ENCODE measurements at places on chromosomes 13 and 19.

GRCh38 chr13:110640591-110641029 is 25.3 kb downstream of the NAXD start:
- no peak for DNase-seq

GRCh38 chr13:95301183-95301967 is at the start of gene ABCC4:
ABCC4 (minus strand) TSS chr13:95301451; CDS start chr13:95301314, 137 bp downstream.
- DNase-seq, result peak; percentile 95

DNA sequence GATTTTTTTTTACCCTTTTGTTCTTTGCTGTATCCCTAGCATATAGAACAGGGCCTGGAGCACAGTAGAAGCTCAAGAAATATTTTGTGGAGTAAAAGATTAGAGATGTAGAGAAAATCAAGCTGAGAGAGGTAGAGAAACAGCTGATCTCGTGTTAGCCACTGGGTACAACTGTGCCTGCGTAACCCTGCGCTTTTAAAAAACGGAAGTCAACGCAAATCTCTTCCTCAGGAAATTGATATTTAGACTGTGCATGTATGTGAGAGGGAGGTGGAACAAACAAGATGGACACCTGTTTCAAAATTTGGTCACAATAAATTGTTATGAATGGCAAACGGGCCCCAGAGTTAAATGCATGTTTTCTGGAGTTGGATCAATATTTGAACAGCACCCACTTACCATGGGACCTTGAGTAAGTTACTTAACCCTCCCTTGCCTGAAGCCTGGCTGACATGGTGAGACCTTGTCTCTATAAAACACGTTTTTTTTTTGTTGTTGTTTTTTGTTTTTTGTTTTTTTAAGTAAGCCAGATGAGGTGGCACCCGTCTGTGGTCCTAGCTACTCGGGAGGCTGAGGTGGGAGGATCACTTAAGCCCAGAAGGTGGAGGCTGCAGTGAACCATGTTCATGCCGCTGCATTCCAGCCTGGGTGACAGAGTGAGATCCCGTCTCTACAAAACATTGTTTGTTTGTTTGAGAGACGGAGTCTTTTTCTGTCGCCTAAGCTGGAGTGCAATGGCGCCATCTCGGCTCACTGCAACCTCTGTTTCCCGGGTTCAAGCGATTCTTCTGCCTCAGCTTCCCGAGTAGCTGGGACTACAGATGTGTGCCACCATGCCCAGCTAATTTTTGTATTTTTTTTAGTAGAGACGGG is 3.3 kb upstream of the EPOR start:
- DNase-seq, result no peak

DNA sequence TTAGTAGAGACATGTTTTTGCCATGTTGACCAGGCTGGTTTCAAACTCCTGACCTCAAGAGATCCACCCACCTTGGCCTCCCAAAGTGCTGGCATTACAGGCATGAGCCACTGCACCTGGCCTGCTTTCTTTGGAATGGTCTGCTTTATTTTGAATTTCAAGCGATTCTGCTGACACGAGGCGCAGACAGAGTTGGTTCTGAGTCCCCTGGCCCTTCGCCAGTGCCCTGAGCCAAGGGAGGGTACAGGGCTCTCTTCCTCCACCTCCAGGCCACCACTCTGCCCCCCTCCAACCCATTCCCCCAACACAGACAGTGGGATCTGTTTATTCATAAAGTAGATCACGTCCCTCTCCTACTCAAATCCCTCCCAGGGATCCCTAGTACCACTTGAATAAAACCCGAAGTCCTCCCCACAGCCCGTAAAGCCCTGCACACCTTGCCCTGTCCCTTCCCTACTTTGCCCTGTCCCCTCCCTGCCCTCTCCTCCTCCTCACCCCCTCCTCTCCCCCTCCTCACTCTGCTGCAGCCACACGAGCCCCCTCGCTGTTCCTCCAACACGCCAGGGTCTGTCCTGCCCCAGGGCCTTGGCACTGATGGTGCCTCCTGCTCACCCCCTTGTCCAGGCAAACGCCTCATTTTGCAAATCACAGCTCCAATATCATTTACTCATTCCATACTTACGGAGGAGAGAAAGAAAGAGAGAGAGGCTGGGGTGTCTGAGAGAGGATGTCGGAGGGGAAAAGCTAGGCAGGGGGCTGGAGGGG is 22.4 kb downstream of the ZNRF4 start:
- DNase-seq, result no peak

- no peak for DNase-seq
Measured at GRCh38 chr13:109468123-109468522, 318.3 kb downstream of the IRS2 start.

- no peak for DNase-seq
Measured at GRCh38 chr13:31922724-31923123, 108.8 kb upstream of the FRY start.

DNA sequence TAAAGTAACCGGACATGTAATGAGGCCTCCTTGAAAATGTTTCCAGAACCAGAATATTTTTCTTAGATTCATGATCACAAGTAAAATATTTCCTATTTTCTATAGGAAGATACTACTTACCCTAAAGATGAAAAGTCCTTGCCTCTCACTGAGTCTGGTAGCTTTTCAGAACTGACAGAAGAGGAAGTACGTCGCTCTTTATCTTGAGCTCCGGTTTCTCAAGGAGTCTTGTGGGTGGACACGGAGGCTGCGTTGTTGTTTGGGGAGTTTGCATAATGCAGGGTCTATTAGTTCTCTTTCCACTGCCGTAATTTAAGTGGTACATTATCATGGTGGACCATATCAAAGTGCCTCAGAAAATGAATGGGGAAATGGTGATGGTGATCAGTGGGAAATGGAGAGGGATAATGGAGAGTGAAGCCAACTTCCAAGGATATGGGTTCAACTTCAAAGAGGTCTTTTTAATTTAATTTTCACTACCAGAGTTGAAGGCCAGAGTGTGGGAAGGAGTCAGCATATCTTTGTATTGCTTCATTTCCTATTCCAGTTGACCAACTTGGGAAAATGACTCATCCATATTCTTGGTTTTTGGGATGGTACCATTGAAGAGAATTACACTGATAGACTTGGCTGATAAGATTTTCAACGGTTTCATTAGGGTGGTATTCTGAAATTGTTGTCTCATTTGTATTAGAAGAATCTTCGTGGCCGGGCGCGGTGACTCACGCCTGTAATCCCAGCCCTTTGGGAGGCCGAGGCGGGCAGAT is 23.4 kb downstream of the MBD3L2B start:
- DNase-seq, result no peak

GRCh38 chr19:3319643-3320353 is 46.6 kb upstream of the NFIC start:
- peak; percentile 35 for DNase-seq

- no peak for DNase-seq
Measured at GRCh38 chr13:98334620-98335205, 157.6 kb upstream of the RNF113B start.

- DNase-seq, result peak; percentile 95
Measured at GRCh38 chr19:2627319-2627829, 75.1 kb downstream of the GNG7 start.

DNA sequence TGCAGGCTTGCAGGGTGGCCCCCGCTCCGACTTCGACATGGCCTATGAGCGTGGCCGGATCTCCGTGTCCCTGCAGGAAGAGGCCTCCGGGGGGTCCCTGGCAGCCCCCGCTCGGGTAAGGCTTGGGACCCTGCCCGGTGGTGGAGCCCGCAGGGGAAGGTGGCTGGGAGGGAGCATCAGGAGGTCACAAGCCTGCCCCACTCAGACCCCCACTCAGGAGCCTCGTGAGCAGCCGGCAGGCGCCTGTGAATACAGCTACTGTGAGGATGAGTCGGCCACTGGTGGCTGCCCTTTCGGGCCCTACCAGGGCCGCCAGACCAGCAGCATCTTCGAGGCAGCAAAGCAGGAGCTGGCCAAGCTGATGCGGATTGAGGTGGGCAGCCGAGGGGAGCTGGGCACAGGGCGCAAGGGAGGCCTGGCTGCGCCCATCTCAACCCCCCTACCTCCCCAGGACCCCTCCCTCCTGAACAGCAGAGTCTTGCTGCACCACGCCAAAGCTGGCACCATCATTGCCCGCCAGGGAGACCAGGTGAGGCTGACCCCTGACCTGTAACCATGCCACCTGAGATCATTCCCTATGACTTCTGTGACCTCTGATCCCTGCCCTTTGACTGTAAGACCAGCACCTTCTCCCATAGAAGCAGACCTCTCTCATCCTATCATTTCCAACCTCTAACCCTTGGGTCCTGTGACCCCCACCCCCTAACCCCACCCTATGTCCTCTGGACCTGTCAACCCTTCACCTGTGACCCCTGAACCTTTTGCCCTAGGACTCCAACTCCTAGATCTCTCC is 7.2 kb downstream of the PNPLA6 start:
- no peak for DNase-seq

- no peak for DNase-seq
Measured at GRCh38 chr19:36876993-36877938, 26.6 kb downstream of the ZNF345 start.

DNA sequence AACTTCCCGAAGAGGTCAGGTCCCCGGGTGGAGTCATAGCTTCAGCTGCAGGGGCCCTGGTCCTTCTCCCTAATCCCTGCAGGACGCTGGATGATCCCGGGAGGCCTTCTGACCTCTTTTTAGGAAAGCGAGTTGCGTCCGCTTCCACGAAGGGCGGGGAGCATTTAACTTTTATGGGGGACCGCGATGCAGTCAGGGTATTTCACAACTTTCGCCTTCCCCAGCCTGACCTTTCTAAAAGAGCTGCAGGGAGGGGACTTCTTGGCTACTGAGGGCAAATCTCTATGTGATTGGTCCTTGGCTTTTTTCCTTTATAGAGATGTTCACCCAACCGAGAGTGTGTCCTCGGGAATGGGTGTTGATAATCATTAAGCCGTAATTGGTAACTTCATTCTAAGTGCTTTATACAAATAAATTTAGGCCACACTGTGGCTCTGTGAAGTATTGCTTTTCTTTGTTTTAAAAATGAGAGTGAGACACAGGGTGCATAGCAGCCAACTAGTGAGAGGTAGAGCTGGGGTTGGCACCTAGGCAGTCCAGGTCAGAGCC is 778 bp downstream of the ZNF230 start:
- DNase-seq, result peak; percentile 23

DNA sequence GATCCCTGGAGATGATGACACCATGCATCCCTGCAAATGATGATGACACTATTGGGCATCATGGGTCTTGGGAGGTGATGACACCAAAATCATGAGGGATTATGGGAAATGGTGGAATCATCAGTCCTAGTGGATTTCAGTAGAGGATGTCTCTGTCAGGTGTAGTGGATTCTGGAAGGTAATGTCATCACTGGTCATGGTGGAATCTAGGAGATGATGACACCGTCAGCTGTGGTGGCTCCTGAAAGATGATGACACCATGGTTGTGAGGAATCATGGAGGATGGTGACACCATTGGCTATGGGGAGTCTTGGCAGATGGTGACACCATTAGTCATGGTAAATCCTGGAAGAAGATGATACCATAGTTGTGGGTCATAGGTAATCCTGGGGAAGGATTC is 11.9 kb downstream of the SHISA7 start:
- DNase-seq, result no peak

- DNase-seq, result no peak
Measured at GRCh38 chr19:28864577-28865042, 348.3 kb downstream of the UQCRFS1 start.

DNA sequence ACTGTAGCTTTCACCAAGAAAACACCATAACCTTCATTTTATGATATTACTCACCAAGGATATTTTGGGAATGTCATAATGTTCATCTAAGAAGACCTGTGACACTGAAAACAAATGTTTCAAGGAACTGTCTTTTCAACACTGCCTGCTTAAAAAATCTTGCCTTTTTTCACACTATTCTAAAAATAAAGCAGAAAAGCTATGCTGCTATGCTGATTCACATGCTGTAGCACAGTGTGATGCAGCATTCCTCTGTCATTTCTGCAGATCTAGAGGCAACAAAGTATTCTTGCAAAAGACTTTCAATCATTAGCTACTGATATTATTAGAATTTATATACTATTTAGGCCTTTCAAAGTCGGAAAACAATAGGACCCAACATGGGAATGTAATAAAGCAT is 525.7 kb downstream of the UQCRFS1 start:
- peak; percentile 7 for DNase-seq

DNA sequence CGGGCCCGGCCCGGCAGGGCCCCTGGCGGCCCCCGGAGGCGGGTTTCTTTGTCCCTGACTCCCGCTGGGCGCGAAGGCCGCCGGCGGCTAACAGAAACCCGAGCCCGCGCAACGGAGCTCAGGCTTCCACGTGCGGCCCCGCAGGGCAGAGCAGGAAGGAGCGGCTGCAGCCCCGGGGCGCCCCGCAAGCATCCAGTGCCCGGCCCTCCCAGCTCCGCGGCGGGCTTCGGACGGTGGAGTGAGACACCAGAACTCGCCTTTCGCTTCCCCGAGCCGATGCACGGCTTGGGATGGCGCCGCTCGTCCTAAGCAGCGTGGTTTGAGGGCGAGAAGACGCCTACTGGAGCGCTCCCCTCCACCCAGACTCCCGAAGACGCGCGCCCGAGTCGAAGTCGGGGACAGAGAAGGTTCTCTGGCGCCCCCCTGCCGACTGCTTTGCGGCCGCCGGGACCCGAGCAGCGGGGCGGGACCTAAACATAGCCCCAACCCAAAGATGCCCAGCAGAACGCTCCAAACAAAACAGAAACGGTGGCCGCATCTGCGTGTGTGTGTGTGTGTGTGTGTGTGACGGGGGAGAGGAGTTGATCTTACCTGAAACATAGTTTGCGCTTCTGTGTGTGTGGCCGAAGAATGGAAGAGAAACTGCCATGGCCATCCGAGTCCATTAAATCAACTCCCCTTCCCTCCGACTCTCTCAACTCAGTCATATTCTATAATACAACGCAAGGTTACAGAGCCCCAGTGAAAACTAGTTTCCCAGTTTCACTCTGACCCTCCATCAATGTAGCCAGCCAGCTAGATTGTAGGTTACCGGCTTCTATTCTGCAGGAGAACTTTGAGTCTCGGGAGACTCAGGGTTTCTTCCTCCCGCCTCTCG is 629 bp upstream of the FGF9 start:
- peak; percentile 82 for DNase-seq

GRCh38 chr19:49544154-49544553 is 16.4 kb downstream of the RCN3 start:
- no peak for DNase-seq

- no peak for DNase-seq
Measured at GRCh38 chr19:54156953-54157352, 2.6 kb downstream of the LENG1 start.

- no peak for DNase-seq
Measured at GRCh38 chr13:28346154-28346553, 148.8 kb downstream of the FLT1 start.

- no peak for DNase-seq
Measured at GRCh38 chr13:39039041-39039440, 785 bp downstream of the NHLRC3 start.

All from GM03348 (cell line).